ENCODE measurements at places on chromosomes 7 and 10. TPM values are rescaled to one million over a fixed set of nuclear protein-coding genes. Genes with fewer than 3 reads are reported as not detected.

Gene DDC
- total RNA-seq, result 0.90 TPM

- no peak for DNase-seq
- peaks cover 6% of the 10 kb centered on the region for H3K4me1 ChIP-seq
- no peaks in the 10 kb centered on the region for H3K27me3 ChIP-seq
- peak overlapping the region; percentile 98 for H3K27ac ChIP-seq
- H3K4me3 ChIP-seq, result peak overlapping the region; percentile 73
Observed at GRCh38 chr10:87092861-87093631, 1.6 kb downstream of the GLUD1 start.

Gene TCERG1L
- total RNA-seq, result not detected

- H3K4me1 ChIP-seq, result peaks cover 46% of the 10 kb centered on the region
- DNase-seq, result no peak
- H3K27me3 ChIP-seq, result no peaks in the 10 kb centered on the region
- peaks cover 8% of the 10 kb centered on the region for H3K36me3 ChIP-seq
Observed at GRCh38 chr7:114939484-114940097, 17.7 kb downstream of the MDFIC start.

Gene IKZF5
- 14.5 TPM for total RNA-seq

- peak overlapping the region; percentile 43 for H3K27ac ChIP-seq
- H3K4me1 ChIP-seq, result peaks cover 29% of the 10 kb centered on the region
- H3K4me3 ChIP-seq, result no peak overlapping the region
- no peaks in the 10 kb centered on the region for H3K36me3 ChIP-seq
Observed at GRCh38 chr7:137981175-137981574, 20.7 kb downstream of the CREB3L2 start.

DNA sequence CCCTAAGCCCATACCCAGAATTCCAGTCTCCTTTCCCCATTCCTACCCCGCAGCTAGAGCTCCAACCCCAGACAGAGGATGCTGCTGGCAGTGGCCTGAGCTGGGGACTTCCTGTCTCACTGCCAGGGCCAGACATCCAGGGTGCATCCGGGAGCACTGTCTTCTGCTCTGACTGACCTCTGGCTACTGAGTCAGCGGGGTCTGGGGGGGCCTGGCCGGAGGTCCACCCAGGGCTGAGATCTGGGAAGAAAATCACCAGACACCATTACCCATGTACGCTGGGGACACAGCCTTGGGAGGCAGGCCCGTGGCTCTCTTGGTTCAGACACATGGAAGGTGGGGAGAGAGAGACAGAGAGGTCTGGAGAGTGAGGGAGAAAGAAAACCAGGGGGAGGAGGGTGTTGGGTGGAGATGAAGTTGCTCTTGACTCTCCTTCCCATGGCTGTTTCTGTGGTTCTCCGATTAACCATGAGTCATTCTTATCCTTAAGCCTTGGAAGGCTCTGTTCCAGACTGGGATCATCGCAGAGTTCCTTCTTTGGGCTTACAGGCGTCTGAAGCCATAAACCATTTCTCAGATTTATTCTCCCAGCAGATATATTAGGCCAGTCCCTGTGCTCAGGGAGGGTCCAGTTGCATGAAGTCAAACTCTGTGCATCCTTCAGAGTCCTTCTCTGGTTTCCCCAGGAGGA lies 23.6 kb downstream of the TSPAN15 start:
- peaks cover 30% of the 10 kb centered on the region for H3K4me1 ChIP-seq
- DNase-seq, result no peak
- no peaks in the 10 kb centered on the region for H3K27me3 ChIP-seq
- H3K27ac ChIP-seq, result peak overlapping the region; percentile 72

DNA sequence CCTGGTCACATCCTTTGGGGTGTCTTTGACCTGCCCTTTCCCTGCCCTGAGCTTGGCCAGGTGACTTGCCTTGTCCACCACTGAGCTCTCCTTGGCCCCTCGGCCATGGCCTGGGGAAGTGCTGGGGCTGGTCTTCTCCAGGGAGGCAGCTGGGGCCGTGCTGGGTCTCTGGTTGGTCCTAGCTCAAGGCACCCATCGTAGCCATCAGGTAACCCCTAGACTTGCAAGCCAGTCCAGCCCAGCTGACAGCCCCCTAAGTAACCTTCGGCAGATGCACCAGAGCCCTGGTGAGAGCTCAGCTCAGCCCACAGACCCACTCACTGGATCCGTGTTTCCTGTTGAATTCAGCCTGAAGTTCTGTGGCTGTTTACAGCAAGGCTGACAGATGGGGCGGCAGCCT lies 176.2 kb upstream of the SHH start:
- H3K27ac ChIP-seq, result no peak overlapping the region
- DNase-seq, result no peak

GRCh38 chr7:100887516-100888290 lies 1.8 kb downstream of the UFSP1 start:
- DNase-seq, result no peak
- H3K27me3 ChIP-seq, result no peaks in the 10 kb centered on the region
- H3K4me1 ChIP-seq, result peaks cover 25% of the 10 kb centered on the region
- peak overlapping the region; percentile 8 for H3K27ac ChIP-seq
- peaks cover 61% of the 10 kb centered on the region for H3K36me3 ChIP-seq

DNA sequence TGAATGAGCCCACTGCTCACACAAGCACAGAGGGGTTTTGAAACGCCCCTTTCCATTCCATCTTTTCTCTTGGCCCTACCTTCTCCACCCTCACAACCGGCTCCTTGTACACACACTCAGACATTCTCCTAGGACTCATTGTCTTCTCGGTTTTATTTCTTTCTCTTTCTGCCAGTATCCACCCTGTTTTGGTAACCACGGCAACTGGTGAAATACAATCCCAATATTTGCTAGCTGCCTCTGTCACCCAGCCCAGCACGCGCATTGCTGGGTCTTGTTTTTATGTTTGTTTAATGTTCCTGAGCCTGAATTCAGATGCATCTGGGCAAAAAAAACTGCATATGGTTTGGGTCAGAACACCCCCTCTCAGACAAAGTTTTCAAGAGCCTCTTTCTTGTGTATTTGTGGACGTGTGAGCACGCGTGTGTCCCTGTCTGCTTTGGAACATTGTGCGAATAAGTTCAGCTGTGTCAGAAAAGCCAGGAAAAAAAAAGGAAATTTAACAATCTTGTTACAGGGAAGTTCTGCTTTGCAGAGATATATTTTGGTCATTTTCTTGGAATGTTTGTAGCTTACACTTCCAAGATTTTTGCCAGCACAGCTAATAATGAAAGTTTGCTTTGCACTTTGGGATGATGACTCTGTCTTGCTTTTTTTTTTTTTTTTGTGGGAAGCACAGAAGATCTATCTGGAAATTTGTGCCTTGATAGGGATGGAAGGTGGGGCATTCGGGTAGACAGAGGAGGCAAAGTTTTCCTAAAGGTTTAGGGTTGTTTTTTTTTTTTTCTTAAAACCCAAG lies 225.9 kb downstream of the TRIL start:
- H3K4me1 ChIP-seq, result no peaks in the 10 kb centered on the region
- DNase-seq, result no peak
- H3K4me3 ChIP-seq, result no peak overlapping the region
- H3K27ac ChIP-seq, result peak overlapping the region; percentile 3
- H3K27me3 ChIP-seq, result no peaks in the 10 kb centered on the region
- no peaks in the 10 kb centered on the region for H3K36me3 ChIP-seq

Gene CRHR2
- not detected for total RNA-seq

DNA sequence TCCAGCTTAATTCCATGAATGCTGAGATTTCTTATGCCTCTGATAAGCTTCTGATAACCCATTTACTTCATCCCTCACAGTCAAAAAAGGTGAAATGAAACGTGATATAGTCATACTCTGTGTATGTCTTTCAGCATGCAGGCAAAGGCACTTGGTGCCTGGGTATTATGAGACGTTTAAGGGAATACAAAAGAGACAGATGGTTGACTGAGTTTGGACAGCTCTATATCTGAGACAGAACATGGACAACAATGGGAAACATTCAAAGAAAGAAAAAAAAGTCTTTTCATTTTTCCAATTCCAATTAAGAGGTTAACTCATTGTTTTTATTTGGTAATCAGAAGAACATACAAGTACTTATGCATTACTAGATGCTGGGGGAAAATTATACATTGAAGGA lies 96.2 kb downstream of the PPP1R17 start:
- H3K27me3 ChIP-seq, result no peaks in the 10 kb centered on the region
- no peak overlapping the region for H3K4me3 ChIP-seq
- no peaks in the 10 kb centered on the region for H3K36me3 ChIP-seq
- H3K4me1 ChIP-seq, result no peaks in the 10 kb centered on the region
- no peak overlapping the region for H3K27ac ChIP-seq
- no peak for DNase-seq

Gene ANKRD1
- 165 TPM for total RNA-seq

Gene EIF4EBP2
- total RNA-seq, result 80.5 TPM

- no peak overlapping the region for H3K4me3 ChIP-seq
- peaks cover 49% of the 10 kb centered on the region for H3K36me3 ChIP-seq
- H3K27ac ChIP-seq, result no peak overlapping the region
- H3K4me1 ChIP-seq, result no peaks in the 10 kb centered on the region
Observed at GRCh38 chr10:100364175-100364574, 17.1 kb downstream of the SCD start.

Measured in left lung (tissue), 14 donors.